Endothelial cell of umbilical vein (primary cell): ENCODE measurements at places on chromosomes 7 and 10. TPM values are rescaled to one million over a fixed set of nuclear protein-coding genes. Genes with fewer than 3 reads are reported as not detected.

Gene TECTB
- not detected in 2 replicates for polyA plus RNA-seq

Gene MRC1
- 0.03 and 0.05 TPM in 2 replicates for polyA plus RNA-seq

Gene CNTNAP2
- polyA plus RNA-seq = 0.02 TPM in 1 of 2 replicates, not detected in the other

Gene LRRC17
- polyA plus RNA-seq = 27.1 and 33.7 TPM in 2 replicates

Gene IPMK
- polyA plus RNA-seq = 1.0 and 1.4 TPM in 2 replicates

Gene OPALIN
- polyA plus RNA-seq = not detected in 2 replicates

Gene GJD4
- not detected in 2 replicates for polyA plus RNA-seq

GRCh38 chr7:20312562-20312961 is 18.1 kb upstream of the ITGB8 start:
- H3K36me3 ChIP-seq = no peaks in the 10 kb centered on the region
- H3K27me3 ChIP-seq = no peaks in the 10 kb centered on the region
- peak; percentile 52 for DNase-seq
- no peak overlapping the region for H3K4me3 ChIP-seq

DNA sequence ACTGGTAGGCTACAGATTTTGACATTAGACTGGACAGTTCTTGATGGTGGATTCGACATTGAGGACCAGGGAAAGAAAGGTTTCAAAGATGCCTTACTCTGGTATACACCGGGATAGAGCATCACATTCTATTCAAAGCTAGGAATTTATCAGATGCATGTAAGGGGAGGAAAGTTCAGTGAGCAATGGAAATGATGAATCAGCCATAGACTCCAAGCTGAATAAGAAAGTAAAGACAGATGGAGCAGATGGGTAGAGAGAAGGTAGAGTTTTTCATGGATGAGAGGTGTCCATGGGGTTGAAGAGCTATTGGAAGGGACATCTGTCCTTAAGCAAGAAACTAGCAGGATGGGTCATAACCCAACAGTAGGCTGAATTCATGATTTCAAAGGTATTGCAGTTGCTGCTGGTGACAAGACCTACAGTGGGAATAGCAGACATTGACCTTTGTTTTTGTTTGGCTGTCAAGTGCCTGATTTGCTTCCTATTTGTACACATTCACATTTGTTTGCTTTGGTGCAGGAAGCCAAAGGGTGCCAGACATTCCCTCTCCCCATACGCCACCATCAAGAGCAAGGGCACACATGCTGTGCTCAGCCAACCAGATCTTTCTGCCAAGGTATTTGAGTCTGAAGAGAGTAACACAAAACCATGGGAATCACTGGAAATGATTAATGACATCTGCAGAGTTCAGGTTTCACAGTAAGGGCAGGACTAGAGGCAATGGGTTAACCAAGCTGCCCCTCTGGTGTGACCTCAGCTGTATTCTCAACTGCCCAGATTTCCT is 8.6 kb upstream of the CACUL1 start:
- peaks cover 2% of the 10 kb centered on the region for H3K27me3 ChIP-seq
- no peaks in the 10 kb centered on the region for H3K36me3 ChIP-seq

GRCh38 chr7:121448429-121448828 is 52.3 kb upstream of the FAM3C start:
- no peaks in the 10 kb centered on the region for H3K27me3 ChIP-seq
- no peak for DNase-seq
- no peaks in the 10 kb centered on the region for H3K36me3 ChIP-seq
- no peak overlapping the region for H3K4me3 ChIP-seq

GRCh38 chr10:8059191-8059936 is 4.9 kb downstream of the GATA3 start:
- H3K27me3 ChIP-seq = no peaks in the 10 kb centered on the region
- peaks cover 24% of the 10 kb centered on the region for H3K36me3 ChIP-seq
- H3K4me1 ChIP-seq = peaks cover 67% of the 10 kb centered on the region
- peak overlapping the region; percentile 50 for H3K4me3 ChIP-seq

DNA sequence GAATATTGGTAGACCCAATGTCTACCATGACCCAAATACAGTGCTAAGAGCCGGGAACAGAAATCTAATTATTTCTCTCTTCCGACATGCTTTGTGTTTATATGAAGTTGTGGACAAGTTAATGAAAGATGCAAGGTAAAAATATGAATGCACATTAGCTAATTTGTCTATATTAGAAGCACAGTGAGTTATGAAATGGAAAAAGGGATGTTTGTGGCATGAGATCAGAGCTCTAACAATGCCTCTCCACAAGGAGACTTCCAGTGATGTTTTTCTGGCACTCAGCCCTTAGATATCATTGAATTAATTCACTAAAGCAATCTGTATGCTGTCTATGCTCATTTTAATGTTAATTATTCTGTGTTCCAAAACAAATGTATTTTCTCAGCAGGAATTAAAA is 897.2 kb downstream of the CNTNAP2 start:
- no peaks in the 10 kb centered on the region for H3K27me3 ChIP-seq
- no peaks in the 10 kb centered on the region for H3K36me3 ChIP-seq

- no peaks in the 10 kb centered on the region for H3K4me1 ChIP-seq
- H3K36me3 ChIP-seq = no peaks in the 10 kb centered on the region
- H3K27me3 ChIP-seq = no peaks in the 10 kb centered on the region
These were observed 12.1 kb upstream of the SNX13 start for GRCh38 chr7:17952387-17952786.

DNA sequence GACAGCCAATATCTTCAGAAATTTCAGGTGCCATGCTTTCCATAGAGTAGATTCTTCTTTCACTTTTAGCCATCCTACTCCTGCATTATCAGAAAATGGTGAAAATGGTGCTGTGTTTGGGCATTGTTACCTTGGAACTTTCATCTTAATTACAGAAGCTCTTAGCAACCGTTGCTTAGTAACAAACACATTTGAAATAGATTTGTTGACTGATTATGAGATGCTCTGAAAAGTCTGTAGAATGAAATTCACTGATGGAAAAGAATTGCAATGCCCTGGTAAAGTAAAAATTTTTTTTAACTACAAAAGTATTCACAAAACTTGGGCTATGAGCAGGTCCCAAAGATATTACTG is 249.3 kb upstream of the NEBL start:
- peaks cover 3% of the 10 kb centered on the region for H3K27me3 ChIP-seq
- no peak for DNase-seq
- no peak overlapping the region for H3K27ac ChIP-seq
- H3K4me1 ChIP-seq = no peaks in the 10 kb centered on the region
- H3K4me3 ChIP-seq = no peak overlapping the region
- no peaks in the 10 kb centered on the region for H3K36me3 ChIP-seq

GRCh38 chr7:46859963-46860475 is 721.9 kb downstream of the TNS3 start:
- H3K27ac ChIP-seq = peak overlapping the region; percentile 54
- peaks cover 13% of the 10 kb centered on the region for H3K4me1 ChIP-seq
- H3K36me3 ChIP-seq = no peaks in the 10 kb centered on the region
- no peaks in the 10 kb centered on the region for H3K27me3 ChIP-seq
- no peak overlapping the region for H3K4me3 ChIP-seq
- DNase-seq = peak; percentile 74

DNA sequence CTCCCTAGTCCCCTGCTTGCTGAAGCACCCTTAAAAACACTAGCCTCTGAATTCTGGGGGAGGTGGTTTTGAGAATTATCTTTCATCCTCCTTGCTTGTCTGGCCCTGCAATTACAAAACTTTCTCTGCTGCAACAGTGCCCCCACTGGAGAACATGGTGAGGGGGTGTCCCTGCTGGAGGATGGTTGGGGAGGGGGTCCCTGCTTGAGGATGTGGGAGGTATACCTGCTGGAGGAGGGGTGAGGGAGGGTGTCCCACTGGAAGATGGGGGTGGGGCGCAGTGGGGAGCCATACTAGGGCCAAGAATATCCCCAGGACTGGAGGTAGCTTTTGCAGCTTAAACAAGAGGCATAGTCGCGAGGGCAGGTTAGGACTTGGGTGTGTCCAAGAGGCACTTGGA is 3.2 kb upstream of the POLM start:
- H3K27ac ChIP-seq = no peak overlapping the region
- peaks cover 17% of the 10 kb centered on the region for H3K4me1 ChIP-seq
- DNase-seq = no peak
- H3K27me3 ChIP-seq = no peaks in the 10 kb centered on the region
- no peaks in the 10 kb centered on the region for H3K36me3 ChIP-seq

DNA sequence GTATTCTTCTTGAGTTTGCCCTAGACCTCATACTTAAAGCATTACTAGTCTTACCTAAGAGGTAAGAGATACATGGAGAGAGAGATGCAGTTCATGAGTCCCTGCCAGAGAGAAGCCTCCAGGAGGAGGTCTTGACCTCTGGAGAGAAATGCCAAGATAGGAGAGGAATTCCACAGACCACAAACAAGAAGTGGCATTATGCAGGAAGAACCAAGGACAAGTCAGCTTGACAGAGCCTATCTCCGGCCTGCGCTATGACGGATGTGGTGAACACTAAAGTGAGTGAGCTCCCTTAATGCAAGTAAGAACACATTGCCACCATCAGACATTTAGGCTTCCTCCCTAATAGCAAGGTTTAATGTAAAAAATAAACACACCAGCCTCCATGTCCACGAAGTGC is 27.9 kb upstream of the COL1A2 start:
- no peak overlapping the region for H3K4me3 ChIP-seq
- no peak overlapping the region for H3K27ac ChIP-seq

DNA sequence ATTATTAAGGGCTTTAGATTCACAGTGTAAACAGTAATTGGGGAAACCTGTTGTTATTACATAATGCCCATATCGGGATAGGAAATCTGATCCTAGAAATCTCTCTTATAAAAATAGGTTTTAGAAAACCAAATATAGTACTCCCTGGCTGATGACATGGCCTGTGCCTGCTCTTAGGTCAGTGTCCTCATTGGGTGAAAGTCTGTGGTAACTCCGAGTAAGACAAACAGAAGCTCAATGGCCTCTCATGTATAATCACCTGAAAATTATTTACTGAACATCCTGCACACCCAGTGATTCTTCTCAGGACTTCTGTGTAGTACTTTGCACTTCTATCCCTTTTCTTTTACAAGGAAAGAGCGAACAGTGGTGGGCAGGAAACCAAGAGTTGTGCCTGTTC is 37.8 kb downstream of the SEM1 start:
- H3K27me3 ChIP-seq = no peaks in the 10 kb centered on the region
- no peaks in the 10 kb centered on the region for H3K36me3 ChIP-seq
- H3K4me1 ChIP-seq = peaks cover 28% of the 10 kb centered on the region
- H3K27ac ChIP-seq = no peak overlapping the region
- no peak overlapping the region for H3K4me3 ChIP-seq

GRCh38 chr7:22586786-22587140 is 86.8 kb upstream of the STEAP1B start:
- H3K36me3 ChIP-seq = no peaks in the 10 kb centered on the region
- no peak overlapping the region for H3K4me3 ChIP-seq
- no peak for DNase-seq
- peaks cover 75% of the 10 kb centered on the region for H3K4me1 ChIP-seq

- peaks cover 11% of the 10 kb centered on the region for H3K4me1 ChIP-seq
- no peak for DNase-seq
- H3K27ac ChIP-seq = no peak overlapping the region
- H3K4me3 ChIP-seq = no peak overlapping the region
These were observed 32.4 kb upstream of the TCF7L2 start for GRCh38 chr10:112917681-112918080.

DNA sequence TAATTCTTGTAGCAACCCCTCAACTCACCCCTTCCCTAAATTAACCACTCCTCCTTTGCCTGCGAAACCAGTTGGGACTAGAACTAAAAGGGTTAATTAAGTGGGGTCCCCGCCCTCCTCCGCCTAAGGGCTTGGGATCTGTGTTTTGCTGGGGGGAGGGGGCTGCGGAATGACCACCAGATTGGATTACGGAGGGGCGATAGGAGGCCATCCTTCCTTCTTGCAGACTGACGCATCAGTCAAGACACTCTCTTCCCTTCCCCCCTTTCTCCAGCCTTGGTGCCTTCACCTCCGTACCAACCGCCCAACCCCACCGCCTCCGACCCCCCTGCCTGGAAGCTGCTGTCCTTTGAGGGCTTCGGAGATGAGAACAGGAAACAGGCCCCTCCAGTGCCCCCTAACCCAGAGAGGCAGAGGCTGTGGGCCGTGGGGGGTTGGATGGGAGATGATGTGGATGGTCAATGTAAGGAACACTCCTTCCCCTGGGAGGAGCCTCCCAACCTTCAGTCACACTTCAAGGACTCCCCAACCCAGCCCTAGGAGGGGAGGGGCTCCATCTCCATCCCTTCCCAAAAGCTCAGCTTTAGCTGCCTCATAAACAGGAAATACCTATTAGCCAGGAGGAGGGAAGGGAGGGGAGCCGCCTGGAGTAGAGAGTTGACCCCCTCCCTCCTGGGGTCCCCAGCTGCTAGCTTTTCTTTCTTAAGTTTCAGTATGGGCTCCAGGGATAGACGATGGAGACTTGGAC is 997 bp upstream of the LDB1 start:
- H3K4me1 ChIP-seq = peaks cover 37% of the 10 kb centered on the region
- H3K27ac ChIP-seq = no peak overlapping the region
- H3K36me3 ChIP-seq = no peaks in the 10 kb centered on the region
- no peaks in the 10 kb centered on the region for H3K27me3 ChIP-seq
- no peak overlapping the region for H3K4me3 ChIP-seq

DNA sequence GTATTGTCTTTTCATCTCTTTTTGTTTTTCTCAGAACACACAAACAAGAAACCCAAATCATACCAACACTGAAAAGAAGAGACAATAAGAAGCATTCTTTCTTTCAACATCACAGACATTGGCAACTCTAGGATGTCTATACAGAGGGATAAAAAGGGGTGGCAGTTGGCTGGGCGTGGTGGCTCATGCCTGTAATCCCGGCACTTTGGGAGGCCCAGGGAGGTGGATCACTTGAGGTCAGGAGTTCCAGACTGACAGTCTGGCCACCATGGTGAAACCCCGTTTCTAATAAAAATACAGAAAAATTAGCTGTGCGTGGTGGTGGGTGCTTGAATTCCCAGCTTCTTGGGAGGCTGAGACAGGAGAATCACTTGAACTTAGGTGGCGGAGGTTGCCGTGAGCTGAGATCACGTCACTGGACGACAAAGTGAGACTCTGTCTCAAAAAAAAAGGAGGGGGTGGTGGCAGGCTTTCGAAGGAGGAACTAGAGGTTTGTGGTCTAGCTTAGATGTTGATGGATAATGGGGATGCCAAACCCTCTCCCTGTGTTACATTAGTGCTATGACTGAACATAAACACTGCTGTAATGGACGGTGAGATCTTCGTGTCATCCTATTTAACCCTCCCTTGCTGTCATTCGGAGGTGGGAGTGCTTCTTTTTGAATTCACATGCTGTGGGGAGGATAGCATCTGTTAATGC is 9.4 kb downstream of the CNNM2 start:
- no peak overlapping the region for H3K4me3 ChIP-seq
- peaks cover 2% of the 10 kb centered on the region for H3K27me3 ChIP-seq
- H3K4me1 ChIP-seq = no peaks in the 10 kb centered on the region
- H3K36me3 ChIP-seq = no peaks in the 10 kb centered on the region
- no peak overlapping the region for H3K27ac ChIP-seq

GRCh38 chr7:141785706-141786552 is 4.1 kb upstream of the TAS2R5 start:
- DNase-seq = peak; percentile 71
- H3K4me1 ChIP-seq = peaks cover 21% of the 10 kb centered on the region
- no peak overlapping the region for H3K4me3 ChIP-seq
- H3K36me3 ChIP-seq = no peaks in the 10 kb centered on the region
- no peak overlapping the region for H3K27ac ChIP-seq
- H3K27me3 ChIP-seq = no peaks in the 10 kb centered on the region

GRCh38 chr10:113704637-113705343 is 25.1 kb downstream of the CASP7 start:
- H3K4me3 ChIP-seq = no peak overlapping the region
- H3K36me3 ChIP-seq = no peaks in the 10 kb centered on the region
- H3K4me1 ChIP-seq = peaks cover 20% of the 10 kb centered on the region
- no peaks in the 10 kb centered on the region for H3K27me3 ChIP-seq
- no peak overlapping the region for H3K27ac ChIP-seq
